ENCODE measurements at places on chromosomes 13 and 19.

DNA sequence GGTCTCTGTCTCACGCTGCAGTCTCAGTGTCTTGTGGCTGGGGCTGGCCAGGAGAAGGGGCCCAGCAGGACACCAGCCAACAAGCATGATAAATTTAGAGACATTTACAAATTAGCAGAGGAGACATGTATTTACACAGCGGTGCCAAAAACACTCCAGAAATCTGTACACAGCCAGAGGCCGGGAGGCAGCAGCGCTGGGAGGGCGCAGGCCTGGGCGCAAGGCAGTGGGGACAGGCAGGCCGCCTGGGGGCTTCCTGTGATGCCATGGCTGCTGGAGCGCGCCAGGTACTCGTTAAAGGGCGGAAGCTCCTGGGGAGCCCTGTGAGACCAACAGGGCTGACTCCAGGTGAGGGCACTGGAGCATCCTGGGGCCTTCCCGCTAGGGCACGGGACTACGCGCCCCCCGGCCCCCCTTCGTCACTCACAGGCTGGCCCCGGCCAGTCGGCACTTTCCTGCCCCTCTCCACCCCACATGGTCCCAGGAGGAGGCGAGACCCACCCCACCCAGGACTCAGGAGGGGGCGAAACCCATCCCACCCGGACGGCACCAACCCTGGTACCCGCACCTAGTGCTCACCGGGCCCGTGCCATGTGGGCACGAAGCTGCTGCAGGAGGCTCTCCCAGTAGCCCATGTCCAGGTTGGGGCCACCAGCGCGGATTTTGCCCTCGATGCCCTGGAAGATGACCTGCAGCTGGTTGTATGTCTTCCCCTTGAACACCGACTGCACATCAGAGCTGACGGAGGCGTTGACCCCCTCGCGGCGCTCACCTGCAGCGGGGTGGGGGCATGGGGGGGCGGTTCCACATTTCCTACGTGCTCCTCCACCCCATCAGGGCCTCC, 7.4 kb upstream of the TBXA2R start:
- DNase-seq = no peak

- no peak for DNase-seq
These were observed 15.7 kb downstream of the MRPS12 start for GRCh38 chr19:38946229-38947010.

- DNase-seq = no peak
These were observed 10.7 kb upstream of the PABPC3 start for GRCh38 chr13:25085125-25085742.

DNA sequence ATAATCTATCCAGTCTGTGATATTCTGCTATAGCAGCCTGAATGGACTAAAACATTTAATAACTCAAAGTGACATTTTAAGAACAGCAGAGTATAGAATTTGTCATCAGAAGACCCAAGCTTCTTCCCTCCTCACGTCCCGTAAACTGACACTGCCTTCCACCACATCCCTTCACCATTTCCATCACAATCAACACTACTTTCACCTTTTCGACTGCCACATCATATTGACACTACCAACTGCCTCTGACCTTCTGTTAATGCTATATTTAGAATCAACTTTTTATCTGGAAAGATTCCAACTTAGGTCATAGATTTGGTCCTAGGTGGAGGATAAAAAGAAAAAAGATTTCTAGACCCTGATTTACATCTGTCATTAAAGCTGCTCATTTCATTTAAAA, 39.6 kb downstream of the STOML3 start:
- DNase-seq = no peak

DNA sequence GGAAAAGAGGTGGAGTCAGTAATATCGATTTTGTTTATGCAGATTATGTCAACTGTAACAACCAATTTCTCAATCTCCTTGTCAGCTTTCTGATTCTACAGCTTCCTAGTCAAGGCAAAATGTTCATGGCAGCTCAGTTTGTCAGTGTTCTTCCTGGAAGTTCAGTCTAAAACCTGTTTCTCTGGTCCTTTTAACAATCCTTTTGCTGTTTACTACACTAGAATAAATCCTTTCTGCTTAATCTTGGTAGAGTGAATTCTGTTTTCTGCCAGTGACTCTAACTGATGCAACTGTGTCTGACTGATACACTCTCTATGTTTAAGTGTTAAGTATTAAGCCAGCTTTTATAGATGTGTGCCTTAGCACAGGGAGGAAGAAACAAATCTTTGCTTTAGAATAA, 516.9 kb upstream of the KLF12 start:
- DNase-seq = no peak

- DNase-seq = no peak
These were observed 209.2 kb downstream of the KCTD12 start for GRCh38 chr13:76677043-76677442.

DNA sequence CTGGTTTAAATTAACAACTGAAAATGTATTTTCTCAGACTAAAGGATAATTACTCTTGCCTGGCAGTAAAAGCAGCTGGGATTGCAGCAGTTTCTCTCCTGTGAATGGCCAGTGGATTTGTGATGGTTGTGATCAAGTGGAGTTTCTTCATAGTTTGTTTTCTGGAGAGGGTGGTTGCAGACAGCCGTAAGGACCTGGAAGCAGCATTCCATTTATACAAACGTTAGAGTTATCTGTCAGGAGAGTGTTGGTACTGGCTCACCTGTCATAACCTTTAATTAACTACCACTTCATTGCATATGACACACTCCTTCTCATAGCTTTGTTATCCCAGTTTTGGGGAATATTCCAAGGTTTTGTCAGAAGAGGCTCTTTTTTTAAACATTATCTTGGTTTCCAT, 258.4 kb upstream of the SLC10A2 start:
- no peak for DNase-seq

- no peak for DNase-seq
These were observed 44.3 kb downstream of the BBC3 start for GRCh38 chr19:47186446-47187334.

DNA sequence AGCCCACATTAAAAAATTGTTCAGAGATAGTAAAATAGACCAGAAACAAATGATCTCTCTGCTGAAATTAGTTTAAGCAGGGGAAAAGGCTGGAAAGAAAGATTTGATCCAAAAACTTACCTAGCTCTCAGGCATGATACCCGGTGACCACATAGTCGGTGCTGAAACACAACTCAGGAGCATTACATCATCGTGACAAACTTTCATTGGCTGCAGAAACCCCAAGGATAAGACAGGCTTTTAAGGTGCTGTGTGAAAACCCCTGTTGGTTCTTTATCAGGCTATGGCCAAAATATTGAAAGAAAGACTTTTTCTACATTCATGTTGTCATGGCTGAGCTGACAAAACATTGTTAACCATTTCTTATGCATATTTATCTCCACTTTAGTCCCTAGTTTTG, 171.7 kb upstream of the KLF12 start:
- no peak for DNase-seq

DNA sequence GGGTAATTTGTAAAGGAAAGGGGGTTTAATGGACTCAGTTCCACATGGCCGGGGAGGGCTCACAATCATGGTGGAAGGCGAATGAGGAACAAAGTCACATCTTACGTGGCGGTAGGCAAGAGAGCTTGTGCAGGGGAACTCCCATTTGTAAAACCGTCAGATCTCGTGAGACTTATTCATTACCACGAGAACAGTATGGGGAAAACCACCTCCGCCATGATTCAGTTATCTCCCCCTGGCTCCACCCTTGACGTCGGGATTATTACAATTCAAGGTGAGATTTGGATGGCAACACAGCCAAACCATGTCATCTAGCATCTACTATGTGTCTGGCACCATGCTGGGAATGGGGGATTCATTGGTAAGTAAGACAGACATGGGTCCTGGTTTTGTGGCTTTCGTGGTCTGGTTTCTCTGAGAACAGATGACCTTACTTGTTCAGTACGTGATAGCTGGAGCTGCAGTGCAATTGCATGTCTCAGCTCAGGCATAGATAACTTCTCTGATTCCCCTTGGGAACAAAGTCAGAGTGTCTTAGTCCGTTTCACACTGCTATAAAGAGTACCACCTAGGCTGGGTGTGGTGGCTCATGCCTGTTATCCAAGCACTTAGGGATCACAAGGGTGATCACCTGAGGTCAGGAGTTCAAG, 8.3 kb downstream of the ZNF554 start:
- no peak for DNase-seq

DNA sequence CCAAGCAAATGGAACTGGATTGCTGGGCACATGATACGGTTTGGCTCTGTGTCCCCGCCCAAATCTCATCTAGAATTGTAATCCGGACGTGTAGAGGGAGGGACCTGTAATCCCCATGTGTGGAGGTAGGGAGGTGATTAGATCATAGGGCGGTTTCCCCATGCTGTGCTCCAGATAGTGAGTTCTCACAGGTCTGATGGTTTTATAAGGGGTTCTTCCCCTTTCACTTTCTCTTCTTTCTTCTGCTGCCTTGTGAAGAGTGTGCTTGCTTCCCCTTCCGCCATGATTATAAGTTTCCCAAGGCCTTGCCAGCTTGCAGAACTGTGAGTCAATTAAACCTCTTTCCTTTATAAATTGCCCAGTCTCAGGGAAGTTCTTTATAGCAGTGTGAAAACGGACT, 32.6 kb upstream of the MTIF3 start:
- no peak for DNase-seq

- DNase-seq = no peak
These were observed 1.9 kb upstream of the NKPD1 start for GRCh38 chr19:45162608-45163143.

- no peak for DNase-seq
These were observed 24.1 kb downstream of the CLEC4M start for GRCh38 chr19:7787141-7787540.

DNA sequence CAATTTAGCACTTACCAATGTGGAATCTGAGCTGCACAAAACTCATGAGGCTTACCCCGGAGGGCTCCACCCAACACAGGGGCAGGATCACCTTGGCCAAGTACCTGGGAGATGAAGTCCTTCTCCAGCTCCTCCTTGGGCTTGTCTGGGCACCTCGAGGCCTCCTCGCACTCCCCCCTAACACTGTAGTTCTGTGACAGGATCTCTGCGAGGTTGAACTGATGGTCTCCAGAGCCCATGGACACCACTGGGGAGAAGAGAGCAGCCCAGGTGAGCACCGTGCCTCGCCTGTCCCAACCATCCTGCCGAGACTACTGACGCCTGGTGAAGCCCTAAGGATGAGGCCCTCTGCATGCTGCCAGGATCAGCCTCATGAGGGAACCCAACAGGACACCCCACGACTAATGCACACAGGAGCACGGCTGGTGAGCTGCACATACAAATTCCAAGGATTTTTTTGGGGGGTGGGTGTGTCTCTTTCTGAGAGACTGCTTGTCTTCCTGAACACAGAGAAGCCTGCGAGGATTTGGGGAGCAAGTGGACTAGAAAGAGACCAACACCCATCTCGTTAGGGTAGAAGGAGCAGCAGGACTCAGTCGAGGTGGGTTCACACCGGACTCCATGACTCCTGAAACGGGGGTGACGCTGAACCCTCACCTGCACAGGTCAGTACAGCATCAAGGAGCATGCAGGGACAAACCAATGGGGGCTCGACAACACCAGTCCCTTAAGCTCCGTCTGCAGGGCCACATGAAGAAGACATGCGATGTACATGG, 10.1 kb downstream of the MIER2 start:
- no peak for DNase-seq

DNA sequence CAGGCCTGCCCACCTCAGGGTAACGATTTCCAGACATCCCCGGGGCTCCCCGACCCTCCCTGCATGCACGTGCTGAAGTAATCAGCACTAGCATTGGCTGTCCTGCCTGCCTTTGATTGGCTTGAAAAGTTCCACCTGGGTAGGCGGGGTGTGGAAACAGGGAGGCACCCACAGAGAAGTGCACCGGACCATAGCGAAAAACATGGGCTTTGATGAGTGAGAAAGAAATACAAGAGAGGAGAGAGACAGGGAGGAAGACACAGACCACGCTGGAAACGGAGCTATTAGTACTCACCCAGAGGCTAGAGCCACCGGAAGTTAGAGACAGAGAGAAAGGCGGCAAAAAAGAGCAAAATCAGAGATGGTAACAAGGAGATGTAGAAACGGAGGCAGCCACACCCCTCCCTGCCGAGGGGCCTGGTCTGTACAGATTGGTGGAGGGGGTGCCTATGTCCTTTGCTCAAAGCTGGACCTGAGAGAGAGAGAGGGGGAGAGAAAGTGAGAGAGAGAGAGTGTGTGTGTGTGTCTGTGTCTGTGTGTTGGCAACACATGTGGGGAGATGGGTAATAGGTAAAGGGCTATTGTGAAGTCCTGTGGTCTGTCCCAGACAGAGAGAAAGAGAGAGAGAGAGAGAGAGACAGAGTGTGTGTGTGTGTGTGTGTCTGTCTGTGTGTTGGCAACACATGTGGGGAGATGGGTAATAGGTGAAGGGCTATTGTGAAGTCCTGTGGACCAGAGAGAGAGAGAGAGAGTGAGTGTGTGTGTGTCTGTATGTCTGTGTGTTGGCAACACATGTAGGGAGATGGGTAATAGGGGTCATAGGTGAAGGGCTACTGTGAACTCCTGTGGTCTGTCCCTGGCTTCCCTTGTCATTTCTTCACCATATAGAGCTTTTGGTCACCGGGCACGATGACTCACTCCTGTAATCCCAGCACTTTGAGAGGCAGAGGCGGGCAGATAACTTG, 2.9 kb downstream of the CGB3 start:
- DNase-seq = no peak

GRCh38 chr19:39599116-39599515, 3.2 kb upstream of the LGALS13 start:
- DNase-seq = no peak

GRCh38 chr19:11304936-11305335, 9.0 kb downstream of the TSPAN16 start:
- DNase-seq = no peak
